ENCODE measurements at places on chromosomes 7 and 10. TPM values are rescaled to one million over a fixed set of nuclear protein-coding genes. Genes with fewer than 3 reads are reported as not detected.

The MRLN gene
- 5.7 TPM for total RNA-seq

The MBLAC1 gene
- total RNA-seq: 1.3 TPM

The PNLIP gene
- total RNA-seq: not detected

The ELN gene
- total RNA-seq: 483 TPM

The MAD1L1 gene
- total RNA-seq: 23.1 TPM

DNA sequence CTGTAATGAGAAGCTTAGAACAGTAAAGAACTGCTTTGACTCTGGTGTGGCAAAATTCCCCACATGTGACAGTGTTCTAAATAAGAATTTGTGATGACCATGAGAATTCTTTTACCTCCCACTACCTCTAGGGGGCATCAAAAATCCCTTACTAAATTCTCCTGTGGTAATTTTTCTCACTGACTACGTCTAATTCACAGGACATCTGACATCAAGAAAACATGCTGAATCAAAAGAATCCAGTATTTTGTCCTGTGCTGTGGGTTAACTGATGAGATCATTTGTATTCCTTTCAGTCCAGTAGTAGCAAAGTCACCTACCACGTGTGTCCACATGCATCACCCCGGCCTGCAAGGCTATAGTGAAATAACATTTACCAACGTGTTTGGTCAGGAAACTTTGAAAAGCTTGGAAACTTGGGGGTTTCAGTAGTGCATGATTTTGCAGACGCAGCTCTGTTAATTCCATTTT lies 103.8 kb downstream of the ATE1 start:
- DNase-seq: no peak

- peak; percentile 28 for DNase-seq
Measured at GRCh38 chr7:135672560-135673359, 10.4 kb downstream of the STMP1 start.

- DNase-seq: no peak
Measured at GRCh38 chr10:43233601-43234430, 33.0 kb downstream of the RASGEF1A start.

- no peak for DNase-seq
Measured at GRCh38 chr10:46545861-46546590, 10.4 kb downstream of the GPRIN2 start.

- no peak for DNase-seq
Measured at GRCh38 chr7:36404639-36405408, 15.2 kb downstream of the ANLN start.

DNA sequence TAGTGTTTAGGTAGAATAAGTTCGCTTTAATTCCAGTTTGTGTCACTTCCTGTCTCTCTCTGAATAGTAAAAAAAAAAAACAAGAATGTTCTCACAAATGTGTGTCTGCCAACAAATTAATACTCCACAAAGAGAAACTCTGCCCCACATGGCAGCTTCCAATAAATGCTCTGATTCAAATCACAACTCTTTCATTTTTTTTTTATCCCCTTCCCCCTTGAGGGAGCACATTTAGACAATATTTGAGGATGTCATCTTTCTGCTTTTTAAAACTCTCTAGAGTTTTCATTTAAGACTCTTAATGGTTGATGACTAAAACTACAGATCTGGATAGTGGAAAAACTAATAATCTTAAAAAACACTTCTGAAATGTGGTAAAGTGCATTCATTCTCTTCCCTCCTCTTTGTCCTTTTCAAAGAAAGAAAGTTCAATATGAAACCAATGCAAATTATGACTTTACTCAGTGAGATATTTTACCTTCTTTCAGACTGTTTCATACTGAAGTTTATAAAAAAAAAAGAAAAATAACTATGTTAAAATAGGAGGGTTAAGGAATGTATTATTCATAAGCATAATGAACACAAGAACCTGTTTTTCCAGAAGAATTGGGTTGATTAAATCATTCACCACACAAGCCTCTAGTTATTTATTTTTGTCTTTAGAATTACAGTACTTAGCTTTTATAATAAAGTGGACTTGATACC lies 42.3 kb downstream of the ARID5B start:
- DNase-seq: peak; percentile 62

DNA sequence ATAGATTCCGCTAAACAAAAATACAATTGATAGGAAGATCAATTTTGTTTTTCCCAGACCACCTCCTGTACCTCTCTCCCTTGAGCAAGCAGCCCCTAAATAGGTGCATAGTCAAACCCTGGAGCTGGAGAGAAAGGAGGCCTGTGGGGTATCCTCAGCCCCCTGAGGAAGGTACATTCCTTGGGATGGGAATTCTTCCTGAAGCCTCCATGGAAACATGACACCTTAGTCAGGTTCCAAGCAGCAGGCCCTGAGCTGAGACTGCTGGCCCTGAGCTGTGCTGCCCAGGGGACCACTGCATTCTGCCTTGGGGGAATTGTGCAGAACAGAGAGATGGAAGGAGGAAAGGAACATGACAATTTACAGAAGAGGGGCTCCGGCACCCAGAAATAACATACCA lies 7.4 kb downstream of the HNRNPF start:
- no peak for DNase-seq

Measured in urinary bladder (tissue), 4 donors.